WTC11 (cell line): ENCODE measurements at places on chromosomes 7 and 10.
A peak's percentile ranks its signal among the peaks of the same experiment; 100 is the strongest.

GRCh38 chr10:18293536-18294510, 153.6 kb downstream of the CACNB2 start:
- no peak for DNase-seq

DNA sequence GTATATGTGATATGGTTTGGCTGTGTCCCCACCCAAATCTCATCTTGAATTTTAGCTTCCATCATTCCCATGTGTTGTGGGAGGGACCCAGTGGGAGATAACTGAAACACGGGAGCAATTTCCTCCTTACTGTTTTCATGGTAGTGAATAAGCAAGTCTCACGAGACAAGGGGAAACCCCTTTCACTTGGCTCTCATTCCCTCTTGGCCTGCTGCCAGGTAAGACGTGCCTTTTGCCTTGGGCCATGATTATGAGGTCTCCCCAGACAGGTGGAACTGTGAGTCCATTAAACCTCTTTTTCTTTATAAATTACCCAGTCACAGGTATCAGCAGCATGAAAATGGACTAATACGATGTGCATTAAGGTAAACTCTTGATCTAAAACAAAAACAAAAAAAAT, 357.1 kb upstream of the AOAH start:
- no peak for DNase-seq

GRCh38 chr10:12510501-12510941, 161.2 kb downstream of the CAMK1D start:
- DNase-seq, result no peak

GRCh38 chr7:134030460-134030865, 96.7 kb upstream of the LRGUK start:
- no peak for DNase-seq

- DNase-seq, result peak; percentile 41
Observed at GRCh38 chr7:92695308-92696261, 105.4 kb upstream of the FAM133B start.

DNA sequence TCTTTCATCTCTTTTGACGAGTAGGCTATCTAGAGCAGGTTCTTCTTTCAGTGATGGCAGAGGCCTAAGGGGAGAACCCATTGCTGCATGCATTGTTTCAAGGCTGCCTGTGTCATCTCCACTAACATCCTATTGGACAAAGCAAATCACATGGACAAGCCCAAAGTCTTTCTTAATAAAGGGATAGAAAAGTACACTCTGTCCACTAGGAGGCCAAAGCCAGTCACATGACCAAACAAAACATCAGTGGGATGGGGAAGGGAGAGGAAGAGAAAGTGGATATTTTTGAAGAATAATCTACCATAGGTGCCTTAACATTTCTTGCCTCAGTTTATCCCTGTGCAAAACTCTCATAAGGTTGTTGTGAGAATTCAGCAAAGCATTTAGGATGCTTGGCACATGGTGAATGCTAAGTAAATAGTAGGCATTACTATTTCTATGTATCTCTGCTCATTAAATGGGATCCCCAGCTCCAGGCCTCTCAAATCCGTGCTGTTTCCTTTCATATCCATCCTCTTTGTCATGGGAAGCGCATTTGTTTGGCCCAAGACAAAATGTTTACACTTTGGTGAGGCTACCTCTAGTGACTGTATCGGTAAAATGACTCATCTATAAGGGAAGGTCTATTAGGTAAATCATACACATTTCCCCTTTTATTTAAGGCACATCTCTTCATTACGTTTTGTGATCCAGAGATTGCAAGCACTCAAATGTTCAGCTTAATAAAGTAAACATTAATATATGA, 16.7 kb upstream of the CADPS2 start:
- DNase-seq, result no peak

DNA sequence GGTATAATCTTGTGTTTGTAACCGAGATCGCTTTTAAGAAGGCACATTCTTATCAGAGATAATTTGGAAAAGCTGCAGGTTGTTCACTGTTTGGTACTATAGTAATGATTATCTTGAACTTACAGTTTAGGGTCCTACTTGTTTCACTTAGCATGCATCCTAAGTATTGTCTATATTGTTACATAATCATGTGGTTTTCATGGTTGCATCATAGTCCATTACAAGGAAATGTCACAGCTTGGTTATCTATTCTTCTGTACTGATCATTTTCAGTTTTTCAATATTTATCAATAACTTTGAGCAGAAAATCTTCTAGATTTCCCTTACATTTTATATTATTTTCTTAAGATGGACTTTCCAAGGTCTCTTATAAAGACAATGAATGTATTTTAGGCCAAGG, 116.3 kb downstream of the PLPP4 start:
- no peak for DNase-seq

GRCh38 chr7:143285470-143285778, 666 bp downstream of the TMEM139 start:
- no peak for DNase-seq

DNA sequence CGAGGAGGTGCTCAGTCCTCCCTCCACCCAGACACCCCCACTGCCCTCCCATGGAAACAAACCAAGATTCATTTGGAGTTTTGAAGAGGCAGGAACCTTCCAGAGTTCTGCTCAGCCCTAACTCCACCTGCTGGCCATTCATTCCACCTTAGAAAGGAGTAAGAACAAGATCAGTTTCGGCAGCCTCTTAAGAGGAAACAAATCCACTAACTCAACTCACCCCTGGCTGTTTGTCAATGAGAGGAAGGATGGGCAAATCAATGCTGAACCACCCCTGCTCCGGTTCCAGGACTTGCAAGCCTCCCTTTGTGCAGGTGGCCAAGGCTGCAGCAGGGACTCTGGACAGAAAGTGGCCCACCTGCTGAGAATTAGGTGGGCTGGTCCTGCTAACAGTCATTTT, 26.2 kb downstream of the CCDC3 start:
- no peak for DNase-seq

- DNase-seq, result no peak
Observed at GRCh38 chr7:4633012-4633411, 49.1 kb upstream of the FOXK1 start.

DNA sequence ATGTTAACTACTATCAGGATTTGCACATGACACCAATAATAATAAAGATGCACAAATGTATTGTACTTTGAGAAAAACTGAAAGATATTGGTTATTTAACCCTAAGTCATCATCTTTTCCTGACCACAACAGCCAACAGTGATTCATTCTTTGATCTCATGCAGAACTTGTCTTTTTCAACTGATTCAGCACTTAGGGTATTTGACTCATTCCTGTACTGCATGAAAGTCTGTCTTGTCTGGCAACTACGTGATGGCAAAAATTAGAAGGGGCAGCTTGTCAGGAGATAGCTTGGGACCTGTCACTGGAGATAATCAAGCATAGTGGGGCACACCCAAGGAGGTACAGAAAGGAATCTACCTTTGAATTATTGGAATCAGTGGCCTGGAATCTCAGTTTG, 77.8 kb upstream of the LRRC17 start:
- no peak for DNase-seq

DNA sequence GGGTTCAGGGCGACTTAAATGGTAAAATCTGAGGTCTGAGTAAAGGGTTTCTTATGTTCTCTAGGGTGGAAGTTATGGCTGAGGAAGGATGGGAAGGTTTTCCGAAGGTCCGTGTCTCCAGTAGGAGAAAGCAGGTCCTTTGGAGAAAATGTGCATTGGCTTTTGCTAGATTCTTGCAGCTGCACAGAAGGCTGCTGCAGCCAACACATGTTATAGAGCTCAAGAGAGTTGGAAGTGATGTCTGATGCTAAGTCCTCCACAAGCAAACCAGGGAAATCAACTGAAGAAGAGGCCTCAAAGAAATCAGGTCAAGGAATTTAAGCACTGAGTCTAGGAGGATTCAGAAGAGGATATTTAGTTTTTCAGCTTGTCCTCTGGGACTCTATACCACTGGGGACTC, 404.6 kb downstream of the LRMDA start:
- DNase-seq, result no peak

GRCh38 chr10:31774299-31774900, 154.2 kb downstream of the ARHGAP12 start:
- no peak for DNase-seq

- DNase-seq, result no peak
Observed at GRCh38 chr10:71757399-71757922, 15.9 kb downstream of the VSIR start.

DNA sequence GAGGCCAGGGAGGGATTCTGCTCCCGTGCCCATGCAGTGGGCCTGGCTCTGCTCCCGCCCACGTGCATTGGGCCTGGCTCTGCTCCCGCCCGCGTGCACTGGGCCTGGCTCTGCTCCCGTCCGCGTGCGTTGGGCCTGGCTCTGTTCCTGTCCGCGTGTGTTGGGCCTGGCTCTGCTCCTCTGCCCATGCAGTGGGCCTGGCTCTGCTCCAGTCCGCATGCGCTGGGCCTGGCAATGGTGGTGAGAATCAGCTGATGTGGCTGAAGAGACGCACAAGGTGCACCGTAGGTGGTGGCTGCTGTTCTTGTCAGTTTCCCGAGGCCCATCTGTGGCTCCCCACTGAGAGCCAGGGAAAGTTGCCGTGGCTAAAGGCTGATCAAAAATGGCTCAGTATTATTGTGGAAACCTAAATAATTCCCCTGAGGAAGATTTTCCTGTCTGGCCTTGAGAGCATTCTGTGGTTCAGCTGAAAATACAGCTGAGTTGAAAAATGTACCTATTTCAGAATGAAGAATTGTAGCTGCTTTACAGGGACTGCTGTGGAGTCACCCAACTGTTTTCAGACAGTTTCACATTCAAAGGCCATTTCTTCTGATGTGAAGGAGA, 572.4 kb downstream of the GLRX3 start:
- DNase-seq, result no peak

GRCh38 chr7:39415091-39415787, 151.0 kb upstream of the YAE1 start:
- no peak for DNase-seq

DNA sequence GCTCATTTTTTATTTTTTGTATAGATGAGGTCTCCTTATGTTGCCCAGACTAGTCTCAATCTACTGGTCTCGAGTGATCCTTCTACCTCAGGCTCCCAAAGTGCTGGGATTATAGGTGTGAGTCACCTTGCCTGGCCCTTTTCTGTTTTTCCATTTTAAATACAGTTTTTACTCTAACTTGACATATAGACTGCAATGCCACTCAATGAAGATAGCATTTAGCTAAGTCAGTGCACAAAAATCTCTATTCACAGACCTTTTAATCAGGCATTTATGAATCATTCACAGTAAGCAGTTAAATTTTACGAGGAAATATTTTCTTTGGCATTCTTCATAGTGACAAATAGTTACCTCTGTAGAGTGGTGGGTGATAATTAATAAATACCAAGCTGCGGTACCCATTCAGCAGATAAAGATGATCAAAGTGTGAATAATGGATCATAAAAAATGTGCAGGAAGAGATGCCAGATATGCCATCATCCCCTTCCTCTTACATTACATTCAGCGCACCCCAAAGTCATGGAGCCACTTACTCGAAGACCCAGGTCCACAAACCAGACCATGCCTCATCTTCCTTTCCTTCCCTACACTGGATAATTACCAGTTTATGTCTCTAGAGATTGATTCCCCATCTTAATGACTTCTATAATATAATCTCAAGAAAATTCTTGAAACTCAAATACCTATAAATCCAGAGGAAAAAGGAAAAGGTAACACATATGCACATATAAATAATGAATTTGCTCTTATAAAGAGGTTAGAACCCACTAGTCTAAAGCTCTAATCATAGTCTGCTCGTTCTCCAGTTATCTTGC, 56.0 kb downstream of the UBE2H start:
- no peak for DNase-seq

- no peak for DNase-seq
Observed at GRCh38 chr7:26321435-26321834, 29.8 kb downstream of the SNX10 start.

DNA sequence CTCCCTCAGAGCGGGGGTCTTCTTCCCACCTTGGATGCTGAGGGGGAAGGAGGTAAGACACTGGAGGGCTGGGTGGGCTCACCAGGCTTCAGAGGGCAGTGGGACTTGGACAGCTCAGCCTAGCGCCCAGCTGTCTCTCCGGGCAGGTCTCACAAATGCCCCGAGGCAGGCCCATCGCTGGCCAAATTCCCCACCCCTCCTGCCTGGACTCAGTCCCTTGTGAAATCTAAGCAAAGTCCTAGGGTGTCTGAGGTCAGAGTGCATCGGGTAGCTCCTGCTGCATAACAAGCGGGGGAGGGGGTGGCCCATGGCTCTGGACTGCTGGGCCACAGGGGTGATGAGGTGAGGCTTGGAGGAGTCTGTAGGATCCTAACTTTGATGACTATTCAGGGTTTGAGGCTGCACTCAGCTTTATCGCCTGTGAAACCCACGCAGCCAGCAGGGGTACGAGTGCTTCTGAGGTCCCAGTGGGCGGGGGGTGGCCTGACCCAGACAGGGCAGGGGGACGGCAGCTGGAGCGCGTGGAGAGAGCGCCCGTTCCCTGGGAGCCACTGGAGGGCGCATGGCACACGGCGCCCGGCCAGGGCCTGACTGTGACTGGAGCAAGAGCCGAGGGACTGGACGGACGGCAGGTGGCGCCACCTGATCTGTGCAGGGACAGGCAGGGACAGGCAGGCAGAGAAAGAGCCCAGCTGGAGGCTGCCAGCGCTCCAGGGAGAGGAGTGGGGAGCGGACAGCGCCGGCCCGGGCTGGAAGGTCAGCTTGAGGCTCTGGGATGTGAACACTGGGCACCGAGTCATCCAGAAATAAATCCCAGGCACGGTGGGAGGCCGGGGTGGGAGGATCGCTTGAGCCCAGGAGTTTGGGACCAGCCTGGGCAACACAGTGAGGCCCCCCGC, 10.0 kb downstream of the CYP2W1 start:
- peak; percentile 99 for DNase-seq

- DNase-seq, result no peak
Observed at GRCh38 chr7:8120390-8121058, 141.4 kb downstream of the ICA1 start.

GRCh38 chr7:136000288-136000913, 23.2 kb upstream of the MTPN start:
- no peak for DNase-seq

- DNase-seq, result no peak
Observed at GRCh38 chr10:61733358-61733940, 70.7 kb downstream of the CABCOCO1 start.

- no peak for DNase-seq
Observed at GRCh38 chr7:3747467-3747866, 446.4 kb downstream of the SDK1 start.

DNA sequence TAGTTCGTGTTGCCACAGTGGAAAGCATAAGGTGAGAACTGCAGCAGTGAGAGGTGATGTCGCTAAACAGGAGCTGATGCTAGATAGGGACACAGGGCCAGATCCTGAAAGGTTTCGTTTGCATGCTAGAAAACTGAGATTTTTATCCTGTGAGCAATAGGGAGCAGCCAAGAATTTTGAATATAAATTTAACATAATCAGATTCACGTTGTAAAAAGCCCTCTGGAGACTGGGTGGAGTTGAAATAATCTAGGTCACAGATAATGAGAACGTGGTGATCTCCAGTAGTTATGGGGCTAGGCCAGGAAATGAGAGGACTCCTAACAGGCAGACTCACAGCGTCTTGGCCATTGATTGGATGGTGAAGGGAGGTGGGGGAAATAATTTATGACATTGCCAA, 92.1 kb upstream of the IMMP2L start:
- no peak for DNase-seq
